ENCODE measurements at places on chromosomes 2 and 18.

DNA sequence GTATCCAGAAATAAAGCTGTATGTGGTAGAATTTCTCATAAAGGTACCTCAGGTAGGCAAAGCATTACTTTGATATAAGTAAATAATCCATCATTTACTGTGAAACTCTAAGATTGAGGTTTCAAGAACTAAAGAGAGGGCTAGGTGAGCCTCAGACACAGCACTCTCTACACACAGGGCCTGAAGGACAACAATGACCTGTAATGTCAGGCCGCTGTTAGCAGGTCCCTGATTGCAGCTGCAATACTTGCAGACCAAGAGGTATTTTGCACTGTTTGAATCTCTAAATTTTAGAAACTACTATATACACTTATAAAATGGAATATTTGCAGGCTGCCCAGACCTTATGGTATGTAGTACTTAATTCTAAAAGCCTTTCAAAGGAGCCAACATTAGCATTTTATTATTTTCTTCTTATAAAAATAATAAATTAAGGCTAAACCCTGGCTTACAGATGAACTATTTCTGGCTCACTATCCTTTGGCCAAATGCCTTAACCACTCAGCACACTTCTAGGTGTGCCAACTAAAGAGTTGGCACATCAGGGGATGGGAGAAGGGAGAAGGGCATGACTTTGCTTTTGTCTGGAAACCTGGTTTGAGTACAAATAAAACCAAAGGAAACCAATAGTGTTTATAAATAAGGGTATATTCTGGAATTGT, 66.7 kb upstream of the SLC39A10 start:
- no peak for DNase-seq

DNA sequence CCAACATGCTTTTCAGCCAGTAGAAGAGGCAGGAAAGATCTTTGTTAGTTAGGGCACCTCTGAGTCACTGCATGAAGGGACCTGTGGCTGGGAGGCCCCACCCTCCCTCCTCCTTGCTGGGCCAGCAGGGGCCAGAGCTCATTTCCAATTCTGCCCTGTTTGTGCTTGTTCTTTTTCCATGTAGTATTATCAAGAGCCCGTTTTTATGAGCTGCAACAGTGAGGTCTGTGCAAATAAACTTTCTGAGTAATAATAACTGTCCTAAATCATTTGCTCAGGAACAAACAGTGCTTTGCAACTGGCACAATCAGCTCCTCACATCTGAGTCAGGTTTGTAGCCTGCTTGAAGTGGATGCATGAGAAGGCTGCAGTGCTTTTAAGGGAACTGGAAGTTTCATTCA, 128.0 kb downstream of the ARL4C start:
- no peak for DNase-seq

DNA sequence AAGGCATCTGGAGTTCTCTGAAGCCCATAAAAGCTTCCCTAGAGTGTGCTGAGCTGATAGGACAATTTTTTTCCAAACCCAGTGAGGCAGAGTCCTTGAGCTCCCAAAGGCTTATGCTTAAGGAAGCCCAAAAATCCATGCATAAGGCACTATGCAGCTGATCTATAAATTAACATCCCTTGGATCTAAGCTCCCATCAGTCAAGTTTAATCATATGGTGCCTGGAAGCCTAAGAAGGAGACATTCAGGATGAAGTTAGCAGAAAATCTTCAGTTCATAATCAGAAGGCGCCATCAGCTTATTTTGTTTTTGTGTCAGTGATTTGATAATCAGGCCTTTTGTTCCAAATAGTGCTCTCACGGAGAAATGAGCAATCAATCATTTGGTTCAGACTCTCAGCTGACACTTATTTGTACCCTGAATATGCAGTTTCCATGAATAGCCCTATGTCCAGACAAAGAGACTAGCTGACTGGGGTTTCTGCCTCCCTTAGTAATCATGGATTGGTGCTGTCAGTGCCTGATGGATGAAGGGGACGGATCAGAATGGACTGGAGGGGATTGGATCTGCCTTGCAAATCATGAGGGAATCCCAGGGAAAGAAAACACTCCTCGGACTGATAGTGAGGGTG, 464.8 kb upstream of the RGPD4 start:
- DNase-seq, result no peak

- DNase-seq, result no peak
Observed at GRCh38 chr2:5121121-5121520, 571.1 kb upstream of the SOX11 start.

GRCh38 chr2:60965499-60965785, 52.1 kb upstream of the PEX13 start:
- DNase-seq, result no peak

DNA sequence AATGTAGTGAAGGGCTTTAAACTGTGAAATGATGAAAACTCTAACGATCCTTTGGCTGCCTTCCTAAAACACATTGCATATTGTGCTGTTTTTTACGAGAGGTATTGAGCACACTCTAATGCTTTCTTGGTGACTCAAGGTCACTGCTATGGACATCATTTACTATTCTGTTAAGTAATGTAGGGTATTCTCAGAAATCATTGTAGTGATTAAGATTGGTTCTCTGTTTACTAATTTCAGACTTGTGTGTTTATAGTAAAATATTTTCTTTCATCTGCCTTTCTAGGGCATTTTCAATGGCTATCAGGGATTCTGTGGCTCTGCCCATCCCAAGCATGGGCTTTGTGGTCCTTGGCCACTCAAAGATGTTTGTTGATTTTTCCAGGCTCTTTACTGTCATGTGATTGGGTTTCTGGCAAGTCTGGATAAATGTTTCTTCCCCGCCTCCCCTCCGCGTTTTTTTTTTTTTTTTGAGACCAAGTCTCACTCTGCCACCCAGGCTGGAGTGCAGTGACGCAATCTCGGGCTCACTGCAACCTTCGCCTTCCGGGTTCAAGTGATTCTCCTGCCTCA, 29.3 kb downstream of the UBE2F start:
- DNase-seq, result no peak

DNA sequence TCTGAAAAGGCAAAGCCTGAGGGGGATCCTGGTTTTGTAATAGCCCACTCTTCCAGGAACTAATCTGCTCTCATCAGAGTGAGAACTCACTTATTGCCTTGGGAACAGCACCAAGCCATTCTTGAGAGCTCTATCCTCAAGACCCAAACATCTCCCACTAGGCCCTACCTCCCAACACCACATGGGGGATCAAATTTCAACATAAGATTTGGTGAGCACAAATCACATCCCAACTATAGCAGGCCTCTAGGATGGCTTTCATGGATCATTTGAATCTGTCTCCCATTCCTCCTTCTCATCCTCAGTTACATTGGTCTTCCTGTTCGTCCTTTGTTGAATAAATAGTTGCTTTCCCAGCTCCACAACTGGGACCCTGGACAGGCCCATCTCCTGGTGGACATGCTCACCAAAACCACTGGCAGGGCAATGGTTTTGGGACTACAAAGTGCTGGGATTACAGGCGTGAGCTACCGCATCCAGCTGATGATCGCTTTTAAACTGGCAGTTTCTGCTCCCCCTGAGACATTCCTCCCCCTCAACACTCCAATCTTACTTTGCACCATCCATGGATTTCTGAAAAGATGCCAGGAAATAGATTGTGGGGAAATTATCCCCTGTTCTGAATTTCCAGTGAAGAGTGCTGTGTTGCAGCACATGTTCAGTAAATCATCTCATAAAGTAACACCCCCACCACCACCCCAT, 42.6 kb downstream of the MCFD2 start:
- no peak for DNase-seq

GRCh38 chr2:143176606-143177005, 47.4 kb downstream of the ARHGAP15 start:
- no peak for DNase-seq

GRCh38 chr18:23143016-23143814, 7.9 kb downstream of the CABLES1 start:
- DNase-seq, result peak; percentile 32

GRCh38 chr2:206080927-206081326, 5.0 kb downstream of the INO80D start:
- no peak for DNase-seq

DNA sequence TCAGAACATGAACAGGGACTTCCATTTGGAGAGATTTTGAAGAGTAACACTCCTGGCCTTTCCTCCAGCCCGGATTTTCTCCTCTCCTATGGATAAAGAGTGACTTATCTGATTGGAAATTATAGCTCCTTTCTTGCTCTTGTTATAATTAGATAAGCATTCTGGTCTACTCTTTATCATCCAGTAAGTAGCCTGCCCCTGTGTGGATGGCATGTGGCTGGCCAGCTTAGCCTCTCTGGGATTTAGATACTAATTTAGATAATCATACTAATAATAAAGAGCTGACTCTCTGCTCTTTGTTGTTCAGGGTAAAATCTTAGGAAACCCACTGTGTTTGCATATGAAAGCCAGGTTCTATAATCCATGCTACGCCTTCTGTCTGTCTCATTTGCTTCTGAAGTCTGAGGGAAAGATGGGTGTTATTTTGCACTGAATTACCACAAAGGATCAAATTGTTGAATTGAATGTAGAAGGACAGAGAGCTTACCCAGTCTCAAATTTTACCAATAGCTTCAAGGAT, 438.8 kb downstream of the SPAG16 start:
- DNase-seq, result no peak

GRCh38 chr2:203586206-203586605, 51.1 kb upstream of the RAPH1 start:
- no peak for DNase-seq

DNA sequence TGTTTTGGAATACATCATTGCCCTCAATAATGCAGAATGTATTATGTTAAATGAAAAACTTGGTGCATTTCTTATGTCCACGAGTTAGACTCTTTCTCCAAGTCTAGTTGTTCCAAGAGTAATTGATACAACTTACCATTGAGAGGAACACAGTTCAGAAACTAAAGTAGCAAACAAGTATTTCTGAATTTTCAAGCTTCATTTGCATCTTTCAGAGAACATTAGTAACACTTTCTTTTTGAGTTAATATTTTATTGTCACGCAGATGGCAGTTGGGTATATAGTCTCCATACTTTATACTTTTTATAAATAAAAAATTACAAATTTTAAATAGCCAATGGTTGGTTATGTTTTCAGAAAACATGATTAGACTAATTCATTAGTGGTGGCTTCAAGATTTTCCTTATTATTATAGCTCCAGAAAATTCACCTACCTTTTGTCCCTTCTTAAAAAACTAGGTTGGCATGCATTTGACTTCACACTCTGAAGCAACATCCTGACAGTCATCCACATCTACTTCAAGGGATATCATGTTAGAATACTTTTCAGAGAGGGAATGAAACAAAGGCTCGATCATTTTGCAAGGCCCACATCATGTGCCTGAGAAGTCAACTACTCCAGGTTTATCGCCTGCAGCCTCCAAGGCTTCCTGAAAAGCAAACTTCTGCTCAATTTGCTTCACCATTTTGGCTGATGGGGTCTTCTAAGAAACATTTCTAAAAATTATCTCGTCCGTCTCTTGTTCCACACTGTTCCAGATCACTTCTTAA, 29.9 kb downstream of the LYPD6B start:
- no peak for DNase-seq

DNA sequence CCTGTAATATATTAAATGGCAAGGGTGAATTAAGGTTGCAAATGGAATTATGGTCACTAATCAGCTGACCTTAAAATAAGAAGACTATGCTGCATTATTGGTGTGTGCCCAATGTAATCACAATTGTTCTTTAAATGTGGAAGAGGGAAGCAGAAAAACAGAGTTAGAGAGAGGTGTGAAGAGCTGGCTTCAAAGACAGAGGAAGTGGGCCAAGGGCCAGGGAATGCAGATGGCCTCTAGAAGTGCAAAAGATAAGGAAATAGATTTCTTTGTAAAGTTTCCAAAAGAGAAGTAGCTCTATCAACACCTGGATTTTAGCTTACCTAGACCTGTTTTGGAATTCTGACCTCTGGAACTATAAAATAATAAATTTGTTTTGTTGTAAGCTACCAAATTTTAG, 276.0 kb downstream of the LRRTM1 start:
- DNase-seq, result no peak

GRCh38 chr2:232349546-232349945, 29.0 kb upstream of the ALPP start:
- no peak for DNase-seq

DNA sequence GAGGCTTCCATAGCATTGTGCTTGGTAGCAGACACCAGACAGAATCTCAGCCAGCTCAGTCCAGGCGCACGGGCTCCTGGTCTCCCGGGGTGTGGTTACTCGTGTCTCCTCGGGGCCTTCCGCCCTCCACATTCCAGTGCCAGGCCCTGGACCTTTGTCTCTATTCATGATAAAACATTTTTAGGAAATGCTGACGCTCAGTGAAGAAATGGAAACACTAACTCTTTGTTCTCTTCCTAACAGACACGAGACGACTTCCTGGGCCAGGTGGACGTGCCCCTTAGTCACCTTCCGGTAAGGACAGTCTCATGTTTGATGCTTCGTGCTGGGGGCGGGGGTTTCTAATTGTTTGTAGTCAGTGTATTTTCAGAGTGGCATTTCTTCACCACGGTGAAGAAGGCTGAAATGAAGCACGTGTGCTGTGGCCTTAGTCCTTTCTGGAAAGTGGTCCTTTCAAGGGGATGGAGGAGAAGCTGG, 271.8 kb downstream of the NEDD4L start:
- no peak for DNase-seq

DNA sequence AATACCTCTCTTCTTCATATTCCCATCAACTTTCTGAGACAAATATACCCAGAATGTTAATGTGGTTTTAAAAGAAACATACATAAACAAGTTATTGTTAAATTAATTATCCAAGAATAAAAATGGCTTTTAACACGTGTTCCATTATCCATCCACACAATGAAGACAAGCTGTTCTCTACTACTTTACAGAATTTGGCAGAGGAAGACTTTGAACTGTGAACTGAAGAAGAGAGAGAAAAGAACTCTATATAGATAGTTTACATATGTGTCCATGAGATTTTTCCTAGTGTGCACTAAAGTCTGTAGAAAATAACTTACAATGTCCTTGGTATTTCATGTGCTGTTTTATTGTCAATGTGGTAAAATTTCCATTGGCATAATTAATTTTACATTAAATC, 207.0 kb upstream of the COL3A1 start:
- no peak for DNase-seq

- no peak for DNase-seq
Observed at GRCh38 chr2:163888591-163888990, 152.8 kb upstream of the FIGN start.

DNA sequence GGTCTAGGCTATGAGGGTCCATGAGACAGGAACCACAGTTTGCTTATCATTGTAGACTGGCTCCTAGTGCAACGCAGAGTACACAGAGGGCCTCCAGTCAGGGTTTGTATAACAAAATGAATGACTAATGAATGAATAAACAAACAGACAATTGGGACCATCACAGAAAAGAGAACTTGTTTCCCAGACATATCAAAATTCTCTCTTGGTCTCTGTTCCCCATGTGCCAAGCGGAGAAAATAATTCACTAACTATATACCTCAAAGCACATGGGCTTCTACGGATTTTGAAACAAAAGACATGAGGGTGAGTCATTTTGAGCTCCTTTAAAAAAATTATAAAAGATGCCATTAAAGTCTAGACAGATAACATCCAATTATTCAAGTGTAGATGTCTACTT, 28.0 kb downstream of the INO80C start:
- no peak for DNase-seq

DNA sequence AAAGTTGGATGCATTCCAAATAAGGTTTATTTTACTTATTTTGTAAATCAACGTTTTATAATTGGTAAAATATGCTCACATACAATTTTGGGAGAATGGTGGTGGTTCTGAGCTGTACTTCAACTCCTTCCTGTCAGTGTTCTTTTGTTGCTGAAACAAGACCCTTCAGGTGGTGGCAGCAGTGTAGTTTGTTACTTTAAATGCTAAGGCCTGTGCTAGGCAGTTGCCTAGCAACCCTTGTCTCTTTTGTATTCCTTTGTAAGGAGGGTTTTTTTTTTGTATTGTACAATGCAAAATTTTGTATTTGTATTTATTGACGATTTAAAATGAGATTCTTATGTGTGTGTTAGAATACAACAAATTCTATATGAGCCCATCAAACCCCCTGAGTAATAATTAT, 166.0 kb upstream of the FAM98A start:
- DNase-seq, result no peak

Measured in midbrain (tissue), 1 donor.